ENCODE measurements at places on chromosomes 5 and 9.
A peak's percentile ranks its signal among the peaks of the same experiment; 100 is the strongest.

DNA sequence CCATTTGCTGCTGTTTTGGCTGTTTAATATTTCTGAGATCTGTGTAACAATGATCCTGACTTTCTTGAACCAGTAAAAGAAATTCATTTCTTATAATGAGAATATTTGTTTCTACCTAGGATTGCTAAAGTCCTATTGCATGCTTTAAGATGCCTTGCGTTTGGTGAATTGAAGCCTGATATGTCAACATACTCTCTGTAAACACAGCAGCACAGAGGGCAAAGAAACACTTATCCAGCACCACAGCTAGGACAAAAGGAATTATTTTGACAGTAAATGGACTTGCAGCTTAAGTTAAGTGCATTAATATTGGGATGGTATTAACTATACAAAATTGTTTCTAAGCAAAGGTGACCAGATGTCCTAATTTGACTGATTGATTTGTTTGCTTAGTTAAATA lies 2031.2 kb upstream of the CDH6 start:
- DNase-seq = no peak

DNA sequence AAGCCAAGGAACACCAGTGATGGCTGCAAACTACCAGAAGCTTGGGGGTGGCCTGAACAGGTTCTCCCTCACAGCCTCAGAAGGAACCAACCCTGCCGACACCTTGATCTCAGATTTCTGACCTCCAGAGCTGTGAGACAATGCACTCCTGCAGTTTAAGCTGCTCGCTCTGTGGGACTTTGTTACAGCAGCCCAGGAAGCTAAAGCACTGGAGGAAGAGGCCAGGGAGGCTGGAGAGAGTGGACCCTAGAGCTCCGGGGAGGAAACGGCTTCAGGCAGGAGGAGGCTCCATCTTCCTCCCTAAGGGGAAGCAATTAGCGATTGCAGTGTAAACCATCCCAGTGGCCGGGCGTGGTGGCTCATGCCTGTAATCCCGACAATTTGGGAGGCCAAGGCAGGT lies 25.1 kb downstream of the BARX1 start:
- DNase-seq = no peak

- DNase-seq = no peak
These were observed 369.2 kb downstream of the PLK2 start for GRCh38 chr5:58090704-58091103.

GRCh38 chr5:172410662-172411483 lies 43.5 kb downstream of the SH3PXD2B start:
- DNase-seq = no peak

DNA sequence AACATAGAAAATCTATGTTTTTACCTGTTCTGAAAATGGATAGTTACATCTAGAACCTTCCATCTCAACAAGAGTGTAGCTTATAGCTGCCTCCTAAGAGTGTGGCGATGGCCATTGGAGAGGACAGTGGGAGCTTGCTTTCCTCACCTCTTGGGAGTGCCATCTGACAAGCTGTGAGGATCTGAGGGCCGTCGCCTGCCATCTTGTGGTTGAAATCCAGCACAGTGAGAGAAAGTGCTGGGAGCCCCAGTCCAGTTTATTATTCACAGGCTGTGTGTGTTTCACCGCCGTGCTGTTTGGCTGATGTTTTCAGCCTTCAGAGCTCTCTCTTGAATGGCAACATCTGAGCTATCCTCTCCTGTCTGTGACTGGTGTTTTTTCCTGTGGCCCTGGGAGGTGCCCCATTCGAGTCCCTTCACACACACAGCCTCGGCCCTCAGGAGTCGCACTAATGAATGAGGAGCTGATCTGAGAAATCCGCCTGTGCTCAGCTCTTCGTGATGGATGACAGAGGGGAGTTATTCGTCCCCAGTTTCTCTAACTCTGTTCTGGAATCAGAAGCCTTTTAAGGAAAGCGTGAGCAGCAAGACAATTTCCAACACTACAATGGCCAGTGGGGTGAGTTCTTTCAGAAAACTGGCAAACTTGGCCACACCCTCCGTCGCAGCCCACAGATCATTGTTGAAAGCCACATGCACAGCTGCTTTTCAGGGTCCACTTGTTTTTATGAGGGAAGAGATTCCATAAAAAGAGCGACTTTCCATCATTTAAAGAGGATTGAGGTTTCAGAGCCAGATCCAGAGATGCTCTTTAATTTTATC lies 170.3 kb downstream of the PDZD2 start:
- peak; percentile 46 for DNase-seq

GRCh38 chr5:115611873-115612272 lies 9.6 kb upstream of the TICAM2 start:
- no peak for DNase-seq

GRCh38 chr5:14122089-14122488 lies 21.1 kb upstream of the TRIO start:
- no peak for DNase-seq
